Fibroblast of lung (primary cell): ENCODE measurements at places on chromosomes 1 and 21.

GRCh38 chr1:172134087-172134731, 286.3 kb upstream of the C1orf105 start:
- DNase-seq = no peak

- DNase-seq = no peak
Observed at GRCh38 chr1:47996406-47997226, 569 bp downstream of the TRABD2B start.

DNA sequence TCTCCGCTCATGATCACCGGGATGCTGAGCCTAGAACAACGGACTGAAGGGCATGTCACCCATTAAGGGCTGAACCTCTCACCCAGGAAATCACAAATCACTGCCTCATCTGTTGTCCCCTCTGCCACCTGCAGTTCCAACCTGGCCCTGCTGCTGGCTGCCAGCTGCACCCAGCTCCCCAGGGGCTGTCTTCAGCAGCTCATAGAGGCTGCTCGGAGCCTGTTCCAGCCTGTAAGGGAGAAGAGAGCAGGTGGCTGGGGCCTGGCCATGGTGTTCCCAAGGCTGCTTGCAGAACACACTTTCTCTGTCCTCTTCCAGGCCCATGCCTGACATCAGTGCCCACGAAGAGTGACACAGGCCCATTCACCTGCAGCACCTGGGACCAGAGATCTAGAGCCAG, 44.5 kb upstream of the DISP3 start:
- no peak for DNase-seq

- no peak for DNase-seq
Observed at GRCh38 chr1:58084266-58084665, 462.3 kb downstream of the OMA1 start.

DNA sequence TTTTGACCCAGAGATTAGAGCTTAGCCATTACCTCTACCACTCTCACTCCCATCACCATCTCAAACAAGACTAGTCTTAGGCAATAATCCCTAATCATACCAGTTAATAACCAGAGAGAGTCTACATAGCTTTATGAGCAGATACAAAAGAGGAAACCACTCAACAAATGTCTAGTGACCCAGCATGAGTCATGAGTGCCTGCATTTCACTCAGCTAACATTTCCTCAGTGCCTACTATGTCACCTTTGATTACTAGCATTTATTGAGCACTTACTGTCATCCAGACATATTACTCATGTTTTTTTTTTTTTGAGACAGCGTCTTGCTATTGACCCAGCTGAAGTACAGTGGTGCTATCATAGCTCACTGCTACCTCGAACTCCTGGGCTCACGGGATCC, 35.9 kb upstream of the GALNT2 start:
- peak; percentile 10 for DNase-seq

DNA sequence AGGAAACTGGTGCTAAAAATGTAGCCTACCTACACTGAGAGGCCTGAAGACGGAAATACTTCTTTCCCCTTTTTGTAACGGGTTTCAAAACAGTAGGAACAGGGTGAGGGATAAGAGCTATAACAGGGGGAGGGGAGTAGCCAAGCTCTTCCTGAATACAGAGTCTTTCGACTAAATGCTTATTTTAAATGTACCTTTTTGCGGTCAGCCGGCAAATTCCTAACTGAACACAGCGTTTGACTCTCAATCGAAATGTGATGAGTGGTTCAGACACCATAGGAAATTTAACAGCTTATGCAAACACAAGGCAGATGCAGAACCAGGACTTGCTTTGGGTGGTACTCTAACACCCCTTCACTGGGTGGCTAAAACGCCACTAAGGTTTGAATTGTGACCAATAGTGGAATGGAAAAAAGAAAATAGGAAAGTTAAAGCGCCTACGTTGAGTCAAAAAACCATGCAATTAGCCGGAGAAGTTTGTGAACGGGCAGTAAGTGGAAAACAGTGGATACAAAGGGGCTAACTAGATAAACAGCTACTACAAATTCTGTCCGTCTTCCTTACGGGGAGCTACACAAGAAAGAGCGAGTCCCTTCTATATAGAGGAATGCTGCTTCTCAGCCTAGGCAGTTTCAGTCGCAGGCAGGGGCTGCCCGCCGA, 1.7 kb downstream of the EGLN1 start:
- peak; percentile 36 for DNase-seq

GRCh38 chr1:172390683-172391551, 29.6 kb upstream of the C1orf105 start:
- no peak for DNase-seq

GRCh38 chr1:117576236-117576635, 29.6 kb upstream of the TENT5C start:
- DNase-seq = no peak

- no peak for DNase-seq
Observed at GRCh38 chr1:36846357-36846756, 188.0 kb downstream of the GRIK3 start.

DNA sequence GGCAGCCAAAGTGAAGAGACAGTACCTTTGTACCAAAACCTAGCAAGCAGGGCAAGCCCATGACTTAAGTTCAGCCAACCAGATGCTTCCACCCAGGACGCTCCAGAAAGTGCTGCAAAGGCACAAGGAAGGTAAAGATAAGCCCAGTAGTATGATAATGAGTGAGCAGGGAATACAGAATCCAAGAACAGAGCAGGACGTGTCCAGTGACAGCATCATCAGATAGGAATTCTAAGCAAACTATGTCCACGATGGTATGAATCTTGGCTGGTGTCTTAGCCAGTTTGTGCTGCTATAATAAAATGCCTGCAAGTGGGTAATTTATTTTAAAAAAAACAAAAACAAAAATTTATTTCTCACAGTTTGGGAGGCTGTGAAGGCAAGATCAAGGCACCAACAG, 13.6 kb downstream of the GJA4 start:
- DNase-seq = peak; percentile 60

GRCh38 chr1:15731735-15732685, 4.0 kb upstream of the SLC25A34 start:
- DNase-seq = no peak
